ENCODE measurements at places on chromosomes 12 and 14. TPM values are rescaled to one million over a fixed set of nuclear protein-coding genes. Genes with fewer than 3 reads are reported as not detected.

ERP27 gene
- total RNA-seq, result 4.5 TPM

KRT3 gene
- total RNA-seq, result 1.0 TPM

DYRK4 gene
- 22.7 TPM for total RNA-seq

GRCh38 chr12:132046561-132046960, 96.8 kb downstream of the EP400 start:
- no peak for ATAC-seq

DNA sequence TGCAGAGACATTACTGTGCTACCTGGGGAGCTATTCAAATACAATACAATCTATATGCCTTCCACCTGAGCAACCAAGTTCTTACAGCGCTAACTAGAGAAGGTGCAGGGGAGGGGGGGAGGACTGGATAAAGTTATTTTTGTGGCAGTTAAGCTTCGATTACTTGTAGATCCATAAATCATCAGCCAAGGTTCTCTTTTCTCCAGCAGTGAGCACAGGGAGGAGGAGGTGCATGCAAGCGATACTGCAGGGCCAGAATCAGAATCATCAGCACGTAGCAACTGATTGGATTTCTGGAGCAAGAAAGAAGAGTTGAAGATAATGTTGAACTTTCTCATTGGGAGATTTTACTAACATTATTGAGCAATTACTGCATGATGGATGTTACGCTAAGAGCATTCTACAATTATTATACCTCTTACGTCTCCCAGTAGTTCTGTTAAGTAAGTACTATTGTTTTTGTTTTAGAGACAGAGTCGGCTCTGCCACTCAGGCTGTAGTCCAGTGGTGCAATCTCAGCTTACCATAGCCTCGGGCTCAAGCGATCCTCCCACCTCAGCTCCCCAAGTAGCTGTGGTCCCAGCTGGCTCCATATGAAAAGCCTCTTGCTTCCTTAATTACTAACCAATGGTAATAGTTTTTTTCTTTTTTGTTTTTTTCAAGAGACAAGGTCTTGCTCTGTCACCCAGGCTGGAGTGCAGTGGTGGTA, 74.6 kb upstream of the EEA1 start:
- no peak for ATAC-seq

DNA sequence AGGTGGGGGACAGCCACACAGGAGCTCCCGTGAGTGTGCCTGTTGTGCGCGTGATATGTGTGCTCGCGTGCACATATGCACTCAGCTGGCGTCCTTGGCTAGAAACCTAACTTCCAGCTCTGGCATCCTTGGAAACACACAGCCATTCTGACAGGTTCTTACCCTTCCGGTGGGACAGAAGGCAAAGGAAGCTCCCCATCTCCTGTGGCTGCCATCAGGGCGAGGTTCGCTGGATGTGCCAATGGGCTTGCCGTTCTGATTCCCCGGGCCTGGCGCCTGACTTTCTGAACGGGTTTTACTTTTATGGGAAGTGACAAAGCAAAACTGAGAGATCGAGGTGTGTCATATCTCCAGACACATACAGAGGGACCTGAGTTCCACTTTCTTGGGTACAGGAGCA, 124.7 kb downstream of the PAPOLA start:
- ATAC-seq, result no peak

- no peak for ATAC-seq
Measured at GRCh38 chr14:104161602-104162367, 23.4 kb downstream of the KIF26A start.

GRCh38 chr14:24607635-24608514, 1.6 kb downstream of the GZMH start:
- no peak for ATAC-seq

DNA sequence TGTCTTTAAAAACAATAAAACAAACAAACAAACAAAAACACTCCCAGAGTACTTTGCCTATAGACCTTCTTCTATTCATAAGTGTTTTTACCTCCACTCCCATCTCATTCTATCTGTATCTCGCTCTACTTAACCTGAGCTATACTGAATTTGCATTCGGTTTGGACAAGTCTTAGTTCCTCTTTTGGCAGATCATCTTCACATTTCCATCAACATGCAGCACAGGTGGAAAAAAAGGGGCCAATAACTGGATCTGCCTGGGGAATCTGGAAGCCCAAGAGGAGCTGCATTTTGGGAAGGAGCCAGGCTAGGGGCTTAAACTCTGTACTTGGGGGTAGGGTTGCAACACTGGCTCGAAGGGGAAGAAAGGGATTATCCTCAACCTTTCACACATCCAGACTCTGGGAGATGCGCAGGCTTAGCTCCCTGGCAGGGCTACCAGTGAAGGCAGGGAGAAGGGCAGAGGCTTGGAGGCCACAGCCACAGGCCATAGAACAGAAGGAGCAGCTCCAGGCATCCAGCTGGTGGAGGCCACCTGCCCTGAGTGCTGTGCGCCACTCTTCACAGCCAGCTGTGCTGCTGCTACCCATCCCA, 4.1 kb downstream of the NINJ2 start:
- no peak for ATAC-seq

- ATAC-seq, result no peak
Measured at GRCh38 chr12:100414739-100415138, 57.9 kb downstream of the SLC17A8 start.

Data from esophagus mucosa (tissue), 1 donor.